ENCODE measurements at places on chromosomes 3 and 15.

GRCh38 chr3:101936419-101937356 is 87.4 kb downstream of the NFKBIZ start:
- no peak for DNase-seq

- no peak for DNase-seq
These were observed 8.3 kb downstream of the EIF2AK4 start for GRCh38 chr15:39942101-39942752.

GRCh38 chr3:131349946-131350347 is 31.6 kb upstream of the NUDT16 start:
- no peak for DNase-seq

DNA sequence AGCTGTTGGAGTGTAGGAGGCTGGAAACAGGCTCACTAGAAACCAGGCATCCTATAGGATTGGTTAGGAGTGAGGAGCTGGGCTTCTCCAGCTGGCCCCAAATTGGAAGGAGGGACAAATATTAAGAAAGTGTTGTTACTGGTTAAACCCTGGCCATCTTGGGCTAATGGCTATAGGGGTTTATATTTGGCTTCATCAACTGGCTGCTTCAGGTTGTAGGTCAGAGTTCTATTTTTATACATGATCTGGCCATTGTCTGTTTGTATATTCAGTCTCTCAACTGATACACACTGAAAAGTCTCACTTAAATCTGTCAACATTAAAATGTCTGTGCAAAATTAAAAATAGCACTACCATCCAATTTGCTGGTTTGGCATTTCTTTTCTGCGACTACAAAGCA is 70.2 kb upstream of the ARRDC4 start:
- DNase-seq, result no peak

DNA sequence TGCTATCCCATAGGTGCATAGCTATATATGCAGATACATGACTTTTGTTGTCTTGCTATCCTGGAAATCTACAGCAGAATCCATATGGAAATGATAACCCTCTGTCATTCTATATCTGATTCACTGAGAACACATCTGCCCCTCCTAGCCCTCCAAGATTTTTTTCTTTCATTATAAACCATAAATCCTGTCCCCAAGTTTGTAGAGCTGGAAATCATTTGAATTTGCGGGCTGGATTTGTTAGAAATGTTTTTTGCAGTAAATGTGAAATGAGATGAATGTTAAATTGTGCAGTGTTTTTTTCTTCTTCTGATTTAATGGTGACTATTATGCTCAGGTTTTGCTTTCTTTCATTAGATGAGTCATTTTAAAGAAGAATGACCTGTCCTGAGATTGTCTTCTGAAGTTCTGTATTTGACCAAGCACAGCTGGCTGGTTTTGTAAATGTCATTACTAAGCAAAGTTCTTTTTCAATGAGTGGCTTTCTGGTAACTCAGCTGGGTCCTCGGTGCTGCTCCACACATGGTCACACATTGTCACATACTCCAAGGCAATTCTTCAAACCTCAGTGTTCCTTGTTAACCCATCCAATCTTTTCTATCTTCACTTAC is 25.3 kb upstream of the ABHD17C start:
- DNase-seq, result no peak

DNA sequence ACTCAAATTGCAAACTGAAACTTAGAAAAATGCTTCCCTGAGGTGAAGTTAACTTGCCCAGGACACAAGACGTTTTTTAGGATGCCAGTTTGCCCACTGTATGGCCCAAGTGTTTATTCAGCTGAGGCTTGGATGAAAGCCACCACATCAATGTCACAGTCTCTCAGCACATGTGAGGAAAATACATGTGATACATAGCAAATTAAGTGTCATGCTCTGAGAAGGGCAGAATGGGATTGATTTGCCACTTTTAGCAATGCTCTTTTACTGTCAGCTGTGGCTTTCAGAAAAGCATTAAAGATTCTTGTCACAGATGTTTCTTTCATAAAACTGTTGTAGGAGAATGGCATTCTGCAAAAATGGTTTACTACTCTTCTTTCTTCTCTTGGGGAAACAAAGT is 165.5 kb downstream of the ZIC1 start:
- DNase-seq, result no peak

GRCh38 chr15:78455749-78456148 is 17.7 kb downstream of the IREB2 start:
- DNase-seq, result no peak

DNA sequence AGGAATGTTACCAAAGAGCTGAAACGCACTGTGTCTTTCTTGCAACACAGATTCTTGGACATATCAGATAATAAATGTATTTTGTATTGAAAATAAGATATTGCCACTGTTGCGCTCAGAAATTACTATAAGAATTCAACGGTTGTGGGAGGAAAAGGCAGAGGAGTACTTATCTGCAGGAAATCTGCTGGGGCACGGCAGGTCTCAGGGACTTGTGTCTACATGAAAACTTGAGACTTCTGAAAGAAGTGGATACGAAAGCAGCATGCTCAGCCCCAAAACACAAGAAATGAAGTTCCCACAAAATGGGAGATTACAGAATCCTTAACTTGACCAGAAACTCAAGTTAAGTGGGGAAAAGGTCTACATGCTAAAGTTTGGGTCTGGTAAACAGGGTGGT is 86.5 kb downstream of the IGSF11 start:
- DNase-seq, result no peak

GRCh38 chr15:79172032-79172481 is 81.5 kb upstream of the RASGRF1 start:
- no peak for DNase-seq

DNA sequence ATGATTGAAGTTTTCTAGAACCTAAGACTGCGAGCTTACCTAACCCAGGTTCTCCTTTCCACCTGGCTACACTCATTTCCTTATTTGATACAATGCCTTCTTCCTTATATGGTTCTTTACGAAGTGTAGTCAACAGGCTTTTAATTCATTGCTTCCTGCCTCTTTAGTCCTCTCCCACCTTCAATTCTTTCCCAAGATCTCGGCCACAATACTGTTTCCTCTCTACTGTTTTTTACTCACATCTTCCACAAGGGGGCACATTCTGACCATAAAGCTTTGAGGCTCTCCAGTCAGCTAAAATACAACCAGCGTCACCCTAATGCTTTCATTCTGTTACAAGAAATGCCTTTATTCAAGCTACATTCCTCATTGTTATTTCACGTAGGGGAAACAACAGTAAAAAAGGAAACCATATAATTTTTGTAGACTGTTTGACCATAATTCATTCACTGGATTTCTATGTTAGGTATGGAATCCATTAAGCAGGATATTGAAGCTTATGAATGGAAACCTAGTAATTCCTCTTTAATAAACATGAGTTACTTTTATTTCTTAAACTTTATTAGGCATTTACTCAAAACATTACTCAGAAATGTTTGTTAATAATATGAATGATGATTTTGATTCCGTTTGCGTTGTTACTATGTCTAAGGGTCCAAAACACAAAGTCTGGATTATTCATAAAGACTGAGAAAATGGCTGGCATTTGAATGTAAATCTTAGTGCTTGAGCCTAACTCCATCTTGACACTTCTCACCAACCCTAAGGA is 29.5 kb upstream of the VEPH1 start:
- no peak for DNase-seq

GRCh38 chr3:156360963-156361362 is 194.0 kb downstream of the SSR3 start:
- DNase-seq, result no peak

GRCh38 chr15:64521201-64521600 is 60.8 kb downstream of the ZNF609 start:
- no peak for DNase-seq

DNA sequence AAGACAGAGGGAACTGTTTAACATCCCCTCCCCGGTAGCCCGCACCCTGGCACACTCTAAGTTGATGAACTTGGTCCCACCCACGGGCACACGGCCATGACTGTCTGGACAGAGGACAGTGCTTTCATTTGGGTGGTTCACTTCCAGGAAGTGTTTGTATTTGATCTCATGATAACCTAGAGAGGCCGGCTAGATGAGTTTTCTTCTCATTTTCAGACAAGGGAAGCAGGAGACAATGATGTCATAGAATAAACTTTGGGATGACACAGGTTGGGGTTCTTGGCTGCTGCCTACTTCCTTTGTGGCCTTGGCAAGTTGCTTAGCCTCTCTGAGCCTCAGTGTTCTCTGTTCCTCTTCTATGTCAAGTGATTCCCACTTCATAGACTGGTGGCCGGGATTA is 16.1 kb upstream of the LYSMD4 start:
- DNase-seq, result no peak

GRCh38 chr3:172315401-172316091 is 132.7 kb downstream of the GHSR start:
- DNase-seq, result no peak

- DNase-seq, result no peak
These were observed 66.4 kb downstream of the DCUN1D1 start for GRCh38 chr3:182913889-182914288.

DNA sequence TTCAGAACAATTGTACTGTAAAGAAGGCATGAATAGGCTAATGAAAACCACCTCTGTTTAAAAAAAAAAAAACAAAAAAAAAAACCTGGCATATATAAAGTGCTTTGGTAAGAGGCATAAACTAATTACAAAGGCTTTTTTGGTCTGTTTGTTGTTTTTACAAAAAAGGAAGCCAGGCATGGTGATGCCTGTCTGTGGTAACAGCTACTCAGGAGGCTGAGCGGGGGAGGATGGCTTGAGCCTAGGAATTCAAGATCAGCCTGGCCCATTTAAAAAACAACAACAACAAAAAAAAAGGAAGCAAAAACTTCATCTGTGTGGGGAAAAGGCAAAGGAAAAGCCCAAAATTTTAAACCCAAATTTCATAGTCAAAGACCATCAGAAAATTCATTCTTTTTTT is 47.0 kb downstream of the OSBPL10 start:
- no peak for DNase-seq

GRCh38 chr3:116374901-116375300 is 70.4 kb downstream of the LSAMP start:
- no peak for DNase-seq

- DNase-seq, result no peak
These were observed 223.0 kb downstream of the SLCO3A1 start for GRCh38 chr15:92076541-92076940.

DNA sequence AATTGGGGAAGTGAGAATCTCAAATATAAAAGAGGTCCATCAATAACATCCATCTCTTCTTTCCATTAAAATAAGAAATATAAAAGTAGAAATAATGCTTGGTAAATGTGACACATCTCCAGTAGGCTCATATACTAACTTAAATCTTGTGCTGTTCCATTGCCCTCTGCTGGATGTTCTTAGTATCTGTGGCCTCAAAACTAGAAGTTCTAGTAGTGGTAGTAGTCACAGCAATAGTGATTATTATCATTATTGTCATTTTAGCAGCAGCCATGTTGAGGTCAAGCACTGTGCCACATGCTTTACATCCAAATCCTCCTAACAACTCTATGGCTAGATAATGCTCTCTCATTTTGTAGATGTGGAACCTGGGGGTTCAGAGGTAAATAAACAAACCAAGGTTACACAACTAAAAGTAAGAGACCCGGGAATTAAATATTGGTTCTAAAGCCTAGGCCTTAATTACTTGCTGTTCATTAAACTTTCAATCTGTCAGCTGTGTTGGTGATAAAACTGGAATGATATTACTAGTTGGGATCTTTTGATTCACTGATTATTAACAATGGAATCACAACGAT is 20.2 kb upstream of the BTLA start:
- peak; percentile 31 for DNase-seq

GRCh38 chr3:177852001-177852807 is 654.9 kb upstream of the TBL1XR1 start:
- DNase-seq, result no peak

DNA sequence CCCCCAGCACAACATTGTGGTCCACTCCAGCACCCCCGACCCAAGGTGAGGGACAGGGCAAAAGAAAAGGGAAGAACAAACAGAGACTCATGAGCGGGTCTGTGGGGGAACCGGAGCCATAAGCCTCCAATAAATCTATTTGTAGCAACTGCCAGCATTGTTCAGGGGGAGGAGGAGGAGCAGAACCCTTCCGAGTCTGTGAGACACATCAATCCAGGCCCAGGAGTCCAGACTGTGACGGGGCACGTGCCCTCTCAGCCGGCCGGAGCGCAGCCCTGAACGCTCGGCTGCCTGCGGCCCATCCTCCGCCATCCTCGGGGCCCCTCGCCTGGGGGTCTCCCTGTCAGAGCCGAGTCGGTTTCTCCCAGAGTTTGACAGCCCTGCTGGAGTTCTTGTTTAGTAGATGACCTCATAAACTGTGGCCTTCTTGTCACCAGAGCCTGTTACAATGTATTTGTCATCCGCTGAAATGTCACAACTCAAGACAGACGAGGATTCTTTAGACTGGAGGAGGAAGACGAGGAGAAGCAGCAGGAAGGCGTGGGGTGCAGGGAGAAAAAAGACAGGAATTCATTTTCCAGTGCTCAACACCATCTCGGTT is 47.9 kb downstream of the TLE3 start:
- no peak for DNase-seq

DNA sequence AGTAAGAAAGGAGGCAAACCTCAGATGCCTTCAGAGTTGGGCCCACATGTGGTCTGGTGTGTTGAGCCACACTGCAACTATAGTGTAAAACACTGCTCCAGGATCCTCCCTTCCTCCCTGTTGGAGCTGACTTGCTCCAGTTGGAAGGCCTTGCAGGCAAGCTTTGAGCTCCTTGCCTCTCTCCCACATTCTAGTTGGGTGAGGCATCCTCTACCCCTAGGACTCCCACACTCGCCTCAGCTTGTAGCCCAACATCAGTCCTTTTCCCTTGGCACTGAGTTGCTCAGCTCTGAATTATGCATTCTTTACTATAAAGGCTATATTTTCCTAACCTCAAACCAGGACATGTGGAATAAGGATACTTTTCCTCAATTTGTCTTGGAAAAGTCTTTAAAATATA is 143.9 kb downstream of the NECTIN3 start:
- DNase-seq, result no peak

- no peak for DNase-seq
These were observed 246.1 kb upstream of the RASGRP1 start for GRCh38 chr15:38810686-38811085.

GRCh38 chr15:92451225-92451825 is 57.6 kb downstream of the ST8SIA2 start:
- no peak for DNase-seq

DNA sequence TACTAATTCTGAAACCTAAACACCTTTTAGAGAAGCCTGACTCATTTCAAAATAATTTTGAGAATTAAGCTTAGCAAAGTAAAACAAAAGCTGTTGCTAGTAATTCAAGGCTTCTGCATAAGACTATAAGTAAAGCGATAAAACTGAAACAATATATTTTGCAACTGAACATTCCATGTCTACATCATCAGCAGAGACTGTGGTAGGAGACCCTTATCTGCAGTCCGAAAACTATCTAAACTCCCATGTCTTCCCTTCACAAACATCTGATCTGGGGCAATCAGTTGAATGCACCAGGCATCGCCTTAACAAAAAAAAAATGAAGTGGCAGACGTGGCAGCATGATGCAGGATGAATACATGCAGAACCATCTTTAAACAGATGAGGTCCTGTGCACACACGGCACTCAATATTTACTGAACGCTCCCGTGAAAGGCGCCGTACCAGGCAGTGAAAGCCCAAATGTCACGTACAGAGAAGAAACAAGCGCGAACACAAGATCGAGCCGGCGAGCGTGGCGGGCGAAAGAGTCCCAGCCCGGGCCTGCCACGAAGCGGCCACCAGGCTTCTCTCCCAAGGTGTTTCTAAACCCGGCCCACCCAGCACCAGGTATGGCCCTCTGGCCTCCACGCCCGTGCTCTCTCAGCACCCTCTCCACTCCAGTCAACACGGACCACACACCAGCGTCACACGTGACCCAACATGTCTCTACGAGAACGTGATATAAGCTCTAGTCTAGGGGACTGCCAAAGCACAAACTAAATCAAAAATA is 63.0 kb downstream of the CHSY1 start:
- no peak for DNase-seq

Data from stimulated activated CD4-positive, alpha-beta T cell treated with anti-CD3 and anti-CD28 coated beads, Interleukin-2, amount 100 ng/mL, for 4 hours (primary cell).